Stimulated activated CD4-positive, alpha-beta T cell treated with anti-CD3 and anti-CD28 coated beads, TNF-alpha, amount 100 ng/mL, for 1 hour (primary cell): ENCODE measurements at places on chromosomes 12 and 14.
A peak's percentile ranks its signal among the peaks of the same experiment; 100 is the strongest.

GRCh38 chr12:31749024-31749704 is 20.3 kb upstream of the AMN1 start:
- peak; percentile 31 for DNase-seq

- no peak for DNase-seq
These were observed 3.1 kb upstream of the RBM25 start for GRCh38 chr14:73055251-73055650.

GRCh38 chr12:98369581-98369980 is 145.8 kb upstream of the TMPO start:
- DNase-seq, result no peak

GRCh38 chr14:80202888-80203562 is 8.3 kb downstream of the DIO2 start:
- no peak for DNase-seq
